ENCODE measurements at places on chromosomes 13 and 19. TPM values are rescaled to one million over a fixed set of nuclear protein-coding genes. Genes with fewer than 3 reads are reported as not detected.

The CFAP97D2 gene
- not detected for polyA plus RNA-seq

The ZNF665 gene
- 1.3 TPM for polyA plus RNA-seq

The RASA3 gene
- polyA plus RNA-seq: 1.5 TPM

The SBNO2 gene
- 56.5 TPM for polyA plus RNA-seq

The TEKTIP1 gene
- 0.41 TPM for polyA plus RNA-seq
